ENCODE measurements at places on chromosomes 2 and 18.

DNA sequence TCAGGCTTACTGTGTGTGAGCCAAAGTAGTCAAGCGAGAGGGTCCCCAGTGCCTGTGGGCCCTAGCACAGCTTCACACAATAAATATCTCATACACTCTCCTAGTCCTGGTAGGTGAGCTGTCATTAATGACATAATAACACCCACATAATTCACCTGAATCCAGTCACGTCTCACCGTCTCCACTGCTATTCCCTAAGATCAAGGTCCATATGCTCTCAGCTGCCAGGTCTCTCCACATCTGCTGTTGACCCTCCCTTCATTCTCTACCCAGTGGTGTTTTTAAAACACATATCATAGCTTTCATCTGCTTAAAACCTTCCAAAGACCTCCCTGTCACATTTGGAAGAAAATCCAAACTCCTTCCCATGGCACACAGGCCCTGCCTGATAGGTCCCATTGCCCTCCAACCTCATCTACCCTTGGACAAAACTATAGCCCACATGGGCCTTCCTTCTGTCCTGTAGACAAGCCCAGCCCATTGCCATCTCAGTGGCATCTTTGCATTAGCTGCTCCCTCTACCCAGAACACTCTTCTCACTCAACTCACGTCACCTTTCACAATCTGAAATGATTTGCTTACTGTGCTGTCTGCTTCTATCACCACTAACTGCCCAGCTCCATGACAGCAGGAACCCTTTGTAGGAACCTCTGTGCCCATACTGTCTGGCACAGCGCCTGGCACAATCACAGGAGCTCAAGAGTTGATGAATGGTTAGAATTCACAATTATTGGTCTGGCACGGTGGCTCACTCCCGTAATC lies 7.5 kb downstream of the KCNG3 start:
- DNase-seq, result no peak

DNA sequence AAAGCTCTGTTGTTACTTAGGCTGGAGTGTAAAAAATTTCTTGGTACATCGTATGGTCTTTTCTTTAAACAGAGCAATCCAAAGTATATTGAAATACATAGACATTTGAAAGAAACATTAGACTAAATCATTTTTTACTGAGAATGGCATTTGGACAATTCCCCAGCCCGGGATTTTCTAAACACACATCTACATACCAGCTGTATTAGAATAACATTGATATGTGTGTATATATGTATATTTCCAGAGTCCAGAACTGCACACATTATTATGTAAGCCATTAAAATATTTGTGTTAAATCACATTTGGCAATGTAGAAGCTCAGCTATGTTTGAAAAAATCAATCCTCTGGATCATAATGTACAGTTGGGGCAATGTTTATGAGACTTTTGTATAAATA lies 1853.6 kb upstream of the LRRTM1 start:
- no peak for DNase-seq

DNA sequence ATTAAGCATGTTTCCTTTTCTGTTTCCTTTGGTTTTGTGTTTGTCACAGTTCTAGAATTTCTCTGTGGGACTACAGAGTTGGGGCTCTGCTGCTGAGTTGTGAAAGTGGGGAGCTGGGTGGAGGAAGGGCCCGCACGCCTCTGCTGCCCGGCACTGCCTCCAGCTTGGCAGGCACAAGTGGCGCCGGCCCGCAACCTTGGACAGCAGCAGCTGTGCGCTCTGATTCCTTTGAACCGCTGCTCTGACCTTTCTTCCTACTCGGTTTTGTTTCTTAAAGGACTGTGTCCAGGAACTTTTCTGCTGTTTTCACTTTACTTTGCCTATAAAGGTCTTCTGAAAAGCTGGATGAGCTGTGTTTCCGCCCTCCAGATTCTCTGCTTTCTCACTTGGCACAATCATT lies 137.6 kb upstream of the ALPP start:
- no peak for DNase-seq

- DNase-seq, result no peak
These were observed 97.6 kb downstream of the UXS1 start for GRCh38 chr2:106096299-106097037.

- DNase-seq, result peak; percentile 54
These were observed 11.5 kb downstream of the TEX44 start for GRCh38 chr2:231604101-231604684.

DNA sequence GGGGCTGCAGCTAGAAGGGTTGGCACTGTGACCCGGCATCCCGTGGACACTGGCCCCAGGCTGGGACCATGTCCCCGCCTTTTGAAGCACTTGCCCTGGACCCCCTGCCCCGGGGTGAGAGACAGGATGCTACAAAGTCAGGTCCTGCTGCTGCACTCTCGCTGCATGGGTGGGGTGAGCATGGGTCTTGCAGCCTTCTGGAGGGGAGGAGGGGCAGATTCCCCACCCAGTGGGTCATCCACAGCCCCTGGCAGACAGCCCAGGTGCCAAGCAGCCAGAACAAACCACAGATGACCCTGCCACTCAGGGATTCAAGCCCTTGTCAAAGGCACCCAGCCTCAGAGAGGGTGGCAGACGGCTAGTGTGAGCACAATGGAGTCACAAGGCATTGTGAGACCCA lies 5.7 kb upstream of the NMUR1 start:
- DNase-seq, result no peak

GRCh38 chr2:239955989-239956817 lies 68.9 kb downstream of the NDUFA10 start:
- DNase-seq, result no peak

GRCh38 chr2:69943843-69944525 lies 17.4 kb downstream of the ASPRV1 start:
- DNase-seq, result no peak

DNA sequence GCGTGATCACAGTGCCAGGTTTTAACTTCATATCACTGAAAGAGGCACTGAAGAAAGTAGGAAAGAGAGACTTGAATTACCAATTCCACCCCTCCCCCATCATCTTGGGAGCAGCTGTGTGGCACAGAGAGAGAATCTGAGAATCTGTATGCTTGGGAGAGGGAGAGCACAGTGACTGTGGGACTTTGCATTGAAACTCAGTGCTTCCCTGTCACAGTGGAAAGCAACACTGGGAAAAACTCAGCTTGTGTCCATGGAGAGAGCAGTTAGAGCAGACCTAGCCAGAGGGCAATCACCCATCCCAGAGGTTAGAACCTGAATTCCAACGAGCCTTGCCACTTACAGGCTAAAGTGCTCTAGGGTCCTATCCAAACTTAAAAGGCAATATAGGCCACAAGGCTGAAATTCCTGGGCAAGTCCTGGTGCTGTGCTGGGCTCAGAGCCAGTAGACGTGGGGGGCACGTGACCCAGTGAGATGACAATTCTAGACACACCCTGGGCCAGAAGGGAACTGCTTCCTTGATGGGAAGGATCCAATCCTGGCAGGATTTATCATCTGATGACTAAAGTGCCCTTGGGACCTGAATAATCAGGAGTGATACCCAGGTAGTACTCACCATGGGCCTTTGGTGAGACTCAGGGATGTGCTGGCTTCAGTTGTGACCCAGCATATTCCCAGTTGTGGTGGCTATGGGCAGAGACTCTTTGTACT lies 15.5 kb upstream of the ABCB11 start:
- no peak for DNase-seq

DNA sequence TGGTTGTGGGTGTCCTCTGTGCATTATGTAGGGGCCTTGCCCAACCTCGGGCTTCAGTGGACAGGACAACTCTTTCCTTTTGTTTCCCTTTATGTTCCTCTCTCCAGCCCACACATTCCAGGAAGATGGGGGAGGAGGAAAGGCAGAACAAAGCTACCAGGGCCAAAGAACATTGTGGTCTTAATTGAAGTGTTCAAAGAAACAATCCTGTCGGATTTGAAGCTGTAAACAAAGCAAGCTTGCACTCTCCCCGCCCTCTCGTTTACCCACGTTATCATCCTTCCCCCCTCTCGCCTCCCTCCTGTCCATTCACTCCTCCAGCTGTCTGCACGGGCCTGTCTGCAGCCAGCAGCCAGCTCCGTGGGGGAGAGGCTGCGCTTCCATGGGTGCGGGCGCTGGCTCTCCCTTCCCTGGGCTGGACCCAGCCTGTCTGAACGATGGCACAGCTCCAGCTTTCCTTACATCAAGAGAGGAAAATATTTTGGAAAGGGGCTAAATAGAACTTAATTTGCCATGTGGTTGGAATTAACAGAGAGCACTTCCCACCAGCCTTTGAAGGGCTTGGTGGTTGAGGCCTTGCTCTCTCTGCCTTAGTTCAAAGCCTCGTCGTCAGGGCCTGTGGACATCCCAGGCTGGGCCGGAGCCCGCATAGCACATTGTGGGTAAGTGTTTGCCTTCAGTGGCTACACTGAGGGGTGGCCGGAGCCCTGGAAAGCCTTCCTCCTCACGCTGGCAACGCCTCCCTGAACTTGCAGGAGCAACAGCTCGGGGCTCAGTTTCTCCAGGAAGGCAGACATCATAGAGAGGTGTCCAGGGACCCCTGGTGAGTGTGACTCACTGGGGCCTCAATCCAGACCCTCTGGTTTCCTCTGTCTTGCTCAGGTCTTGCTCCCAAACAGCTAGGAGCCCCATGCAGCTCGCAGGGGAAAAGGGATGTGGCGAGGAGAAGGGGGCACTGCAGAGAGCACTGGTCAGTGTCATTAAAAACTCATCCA lies 60.6 kb upstream of the HS6ST1 start:
- peak; percentile 81 for DNase-seq

DNA sequence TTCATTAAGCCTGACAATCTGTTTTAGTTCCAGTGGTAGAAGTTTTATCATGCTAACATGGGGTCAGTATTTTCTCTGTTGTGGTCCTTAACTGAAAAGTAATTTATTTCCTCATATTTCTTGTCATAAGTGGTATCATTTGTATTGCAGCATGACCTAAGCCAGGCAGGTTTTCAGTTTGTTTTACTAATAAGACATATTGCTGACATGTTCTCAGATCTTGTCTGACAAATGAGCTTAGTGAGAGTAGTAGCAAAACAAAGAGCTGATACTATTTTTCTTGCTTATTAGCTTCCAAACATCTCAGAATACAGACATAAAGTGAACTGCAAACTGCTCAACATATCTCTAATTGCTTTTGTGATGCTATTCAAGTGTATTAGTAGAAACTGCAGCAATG lies 293.6 kb downstream of the DSEL start:
- DNase-seq, result no peak

DNA sequence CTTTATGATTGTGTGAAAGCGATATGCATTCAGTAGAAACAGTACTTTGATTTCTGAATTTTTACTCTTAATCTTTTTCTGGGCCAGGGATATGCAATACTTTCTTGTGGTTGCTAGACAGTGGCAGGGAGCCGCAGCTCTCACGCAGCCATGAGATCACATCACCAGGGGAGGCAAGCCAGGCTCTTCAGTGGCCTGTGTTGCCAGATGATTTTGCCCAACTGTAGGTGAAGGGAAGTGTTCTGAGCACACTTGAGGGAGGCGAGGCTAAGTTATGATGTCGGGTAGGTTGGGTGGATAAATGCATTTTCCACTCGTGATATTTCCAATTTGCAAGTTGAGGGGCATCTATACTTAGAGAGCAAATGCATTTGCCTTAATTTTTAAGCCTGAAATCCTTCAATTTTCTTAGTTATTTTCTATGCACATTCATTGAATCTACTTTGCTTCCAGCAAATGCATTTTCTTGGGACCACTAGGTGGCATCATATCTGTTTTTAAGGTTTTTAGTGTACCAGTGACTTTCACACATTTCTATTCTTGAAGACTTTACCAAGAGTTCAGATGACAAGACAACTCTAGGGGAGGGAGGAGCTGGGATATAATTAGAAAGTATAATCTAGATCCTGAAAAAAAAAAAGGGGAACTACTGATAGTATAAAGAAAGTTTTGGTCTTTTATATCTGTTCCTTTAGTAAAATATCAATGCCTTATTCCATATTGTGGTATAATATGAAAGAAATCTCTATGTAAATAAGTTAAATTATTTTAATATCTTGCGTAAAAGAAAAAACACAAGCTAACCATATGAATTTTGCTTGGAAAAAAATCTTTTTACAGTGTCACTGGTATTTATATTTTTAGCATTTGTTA lies 643.3 kb downstream of the SOCS6 start:
- peak; percentile 50 for DNase-seq

DNA sequence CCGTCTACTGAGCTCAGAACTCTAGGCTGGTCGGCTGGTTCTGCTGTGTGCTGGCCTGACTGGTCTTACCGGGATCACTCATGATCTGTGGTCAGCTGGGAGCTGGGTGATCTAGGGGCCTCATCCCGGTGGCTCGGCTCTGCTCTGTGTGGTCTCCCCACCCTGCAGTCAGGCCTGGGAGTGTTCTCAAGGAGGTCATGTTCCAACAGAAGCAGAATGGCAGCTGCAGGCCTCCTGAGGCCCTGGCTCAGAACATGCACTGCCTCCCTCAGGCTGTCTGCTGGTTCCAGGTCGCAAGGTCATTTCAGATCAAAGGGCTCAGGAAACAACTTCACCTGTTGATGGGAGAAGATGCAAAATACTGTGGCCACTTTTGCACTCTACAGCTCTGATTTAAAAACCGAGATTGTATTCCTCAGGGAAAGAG lies 81.1 kb upstream of the RFX8 start:
- no peak for DNase-seq

DNA sequence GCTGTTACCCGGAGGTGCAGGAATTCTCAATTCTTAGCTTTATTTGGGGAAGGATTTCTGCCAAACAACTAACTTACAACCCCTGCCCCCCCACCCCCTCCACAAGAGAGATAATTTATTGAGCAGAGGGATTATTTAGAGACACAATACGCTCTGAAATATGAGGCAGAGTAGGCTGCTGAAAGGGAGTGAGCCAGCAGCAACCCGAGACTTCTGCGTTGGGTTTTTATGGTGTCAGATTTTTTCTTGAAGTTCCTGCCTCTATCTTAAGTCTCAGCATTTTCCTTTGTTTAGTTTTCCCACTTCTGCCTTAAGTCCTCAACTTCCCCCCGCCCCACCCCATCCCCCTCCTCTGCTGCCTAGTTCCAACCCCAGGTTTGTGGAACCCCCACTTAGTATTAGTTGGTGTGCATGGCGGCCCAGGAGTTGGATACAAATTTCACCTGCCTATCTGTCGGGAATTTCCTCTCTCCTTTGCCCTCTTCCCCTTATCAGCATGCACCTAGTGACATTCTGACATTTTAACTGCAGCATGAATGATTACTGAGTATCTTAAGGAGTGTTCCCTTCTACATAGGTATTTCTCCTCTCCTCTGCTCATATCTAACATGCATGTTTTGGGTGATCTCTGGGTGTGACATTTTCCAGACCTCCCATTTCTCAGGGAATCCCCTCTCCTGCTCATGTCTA lies 1635.9 kb upstream of the LRRTM1 start:
- no peak for DNase-seq

GRCh38 chr2:83531206-83531826 lies 927.8 kb downstream of the SUCLG1 start:
- no peak for DNase-seq

- DNase-seq, result no peak
These were observed 7.5 kb upstream of the SERPINB13 start for GRCh38 chr18:63579616-63580015.

DNA sequence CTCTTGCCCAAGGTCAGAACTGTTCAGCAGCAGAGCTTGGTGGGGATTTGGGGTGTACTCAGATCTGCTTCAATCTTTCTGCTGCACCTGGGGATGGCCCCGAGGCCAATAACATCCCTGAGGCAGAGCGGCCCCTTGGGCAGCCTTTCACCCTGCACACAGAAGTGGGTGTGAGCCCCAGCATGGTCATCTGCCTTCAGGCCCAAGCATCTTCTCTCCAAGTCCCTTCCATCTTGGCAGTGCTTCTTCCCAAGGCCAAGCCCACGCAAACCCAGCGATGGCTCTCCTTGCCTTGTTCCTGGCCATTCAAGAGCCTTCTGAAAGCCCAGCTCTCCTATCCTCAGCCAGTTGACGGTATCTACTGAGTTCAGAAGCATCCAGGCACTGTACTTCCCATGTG lies 172.9 kb downstream of the INHBB start:
- DNase-seq, result no peak

GRCh38 chr2:223727562-223727961 lies 109.8 kb downstream of the AP1S3 start:
- DNase-seq, result peak; percentile 22

GRCh38 chr2:176514805-176515500 lies 245.7 kb downstream of the MTX2 start:
- DNase-seq, result no peak
